Inflammatory macrophage (primary cell): ENCODE measurements at places on chromosomes 3 and 15.
A peak's percentile ranks its signal among the peaks of the same experiment; 100 is the strongest.

GRCh38 chr15:51622604-51623370, at the start of gene DMXL2:
TSS of gene DMXL2 (minus strand) at chr15:51622771. CDS start at chr15:51622545, 226 bp downstream.
- peak; percentile 94 for DNase-seq

DNA sequence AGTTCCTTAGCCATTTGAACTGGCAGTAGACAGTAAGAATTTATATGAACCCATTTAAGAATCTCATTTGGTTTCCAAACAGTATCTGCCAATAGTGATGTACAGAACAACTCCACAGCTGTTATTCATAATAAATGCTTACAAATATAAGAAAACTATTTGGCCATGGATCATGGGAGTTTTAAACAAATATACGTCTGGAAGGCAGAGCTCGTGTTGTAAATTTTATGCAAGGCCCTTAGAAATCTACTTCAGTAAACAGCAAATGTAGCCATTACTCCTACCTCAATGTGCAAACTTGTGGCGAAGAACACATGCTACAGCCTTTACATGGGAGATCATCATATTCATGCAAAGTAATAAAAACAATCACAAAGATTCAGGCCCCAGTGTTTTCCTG, 65.3 kb upstream of the NANOGP8 start:
- DNase-seq: no peak

- no peak for DNase-seq
Measured at GRCh38 chr3:41693799-41694198, 268.1 kb downstream of the ULK4 start.

DNA sequence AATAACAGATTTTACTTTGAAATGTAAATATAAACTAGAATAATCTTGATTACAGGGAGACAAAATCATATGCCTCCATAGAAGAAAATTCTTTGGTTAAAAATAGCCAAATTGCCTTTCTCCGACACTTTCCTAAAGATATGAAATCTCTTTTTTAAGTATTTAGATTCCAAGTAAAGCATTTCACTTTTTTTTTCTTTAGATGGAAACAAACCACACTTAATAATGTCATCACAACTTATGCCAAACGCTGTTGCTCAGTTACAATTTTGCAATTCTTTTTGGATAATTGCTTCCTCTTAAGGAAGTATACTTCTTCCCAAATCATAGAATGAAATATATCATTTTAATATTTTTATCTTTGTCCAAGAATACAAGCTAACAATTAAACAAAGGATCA, 294.1 kb upstream of the ARL6 start:
- no peak for DNase-seq

GRCh38 chr3:153079386-153079785, 82.6 kb upstream of the RAP2B start:
- DNase-seq: no peak

DNA sequence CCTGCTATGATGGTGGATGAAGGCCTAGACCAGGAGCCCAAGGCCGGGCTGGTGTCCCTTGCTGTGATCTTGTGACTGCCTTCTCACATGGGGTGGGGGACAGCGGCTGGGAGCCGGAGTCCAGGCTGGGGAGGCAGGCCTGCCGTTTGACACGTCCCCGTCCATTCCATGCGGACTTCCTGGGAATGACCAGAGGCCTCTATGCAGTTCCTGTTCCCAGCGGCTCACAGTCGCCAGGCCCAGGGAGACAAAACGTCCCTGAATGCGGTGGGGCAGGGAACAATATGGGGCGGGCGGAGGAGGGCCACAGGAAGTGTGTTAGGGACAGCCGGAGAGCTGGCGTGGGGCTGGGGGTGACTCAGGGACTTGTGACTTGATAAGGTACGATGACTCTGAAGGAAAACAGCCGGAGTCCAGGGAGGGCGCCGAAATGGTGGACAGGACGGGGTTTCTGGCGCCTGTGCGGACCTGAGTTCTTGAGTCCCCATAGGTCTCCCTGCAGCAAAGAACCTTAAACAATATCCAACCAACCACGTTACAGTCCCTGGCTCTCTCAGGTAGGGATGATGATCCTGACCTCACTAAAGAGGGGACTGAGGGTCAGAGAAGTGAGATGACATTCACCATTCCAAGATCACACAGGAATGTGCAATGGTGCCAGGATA, 40.5 kb upstream of the SMAD6 start:
- no peak for DNase-seq

DNA sequence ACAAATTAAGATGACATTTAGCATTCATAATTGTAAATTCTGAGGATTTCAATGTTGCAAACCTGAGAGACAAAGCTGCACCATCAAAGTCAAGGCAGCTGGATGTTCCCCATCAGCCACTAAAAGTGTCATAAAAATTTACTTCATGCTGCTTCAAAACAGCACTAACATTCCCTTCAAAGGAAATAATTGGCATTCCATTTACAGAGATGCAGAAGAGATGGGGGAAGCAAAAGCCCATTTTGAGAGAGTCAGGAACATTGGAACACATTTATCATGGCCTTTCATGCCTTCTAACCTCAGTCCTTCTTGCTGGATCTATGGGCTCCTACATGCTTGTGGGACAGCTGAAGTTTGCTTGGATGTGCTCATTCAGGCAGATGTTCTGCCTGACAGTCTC, 6.4 kb upstream of the TMEM158 start:
- DNase-seq: no peak
